HFF-Myc (cell line): ENCODE measurements at places on chromosomes 16 and 17.
A peak's percentile ranks its signal among the peaks of the same experiment; 100 is the strongest.

DNA sequence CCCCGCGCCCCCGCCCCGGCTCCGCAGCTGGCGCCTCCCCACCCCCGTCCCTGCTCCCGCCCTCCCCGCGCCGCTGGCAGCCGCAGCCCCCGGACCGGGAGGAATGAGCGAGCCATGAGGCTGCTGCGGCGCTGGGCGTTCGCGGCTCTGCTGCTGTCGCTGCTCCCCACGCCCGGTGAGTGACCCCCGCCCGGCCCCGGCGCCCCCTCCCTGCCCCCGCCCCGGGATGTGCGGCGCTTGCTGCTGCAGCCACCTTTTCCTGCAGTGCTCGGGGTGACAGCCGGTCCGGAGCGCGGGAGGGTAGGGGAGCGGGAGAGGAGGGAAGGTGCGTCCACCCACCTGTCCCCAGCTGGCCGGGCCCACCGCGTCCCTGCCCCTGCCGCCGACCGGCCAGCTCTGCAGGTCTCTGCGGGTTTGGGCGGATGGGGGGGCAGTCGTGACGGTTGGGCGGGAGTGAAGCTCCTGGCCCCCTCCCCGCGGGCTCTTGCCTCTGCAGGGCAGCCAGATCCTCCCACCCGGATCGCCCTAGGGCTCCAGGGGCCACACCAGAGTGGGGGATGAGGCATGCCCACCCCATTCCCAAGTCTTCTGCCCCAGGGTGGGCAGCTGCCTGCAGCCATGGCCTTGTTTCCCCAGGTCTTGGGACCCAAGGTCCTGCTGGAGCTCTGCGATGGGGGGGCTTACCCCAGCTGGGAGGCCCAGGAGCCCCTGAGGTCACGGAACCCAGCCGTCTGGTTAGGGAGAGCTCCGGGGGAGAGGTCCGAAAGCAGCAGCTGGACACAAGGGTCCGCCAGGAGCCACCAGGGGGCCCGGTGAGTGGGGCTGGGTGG is 513 bp downstream of the ADAM11 start:
- no peak for DNase-seq

- DNase-seq: no peak
Observed at GRCh38 chr17:67753026-67753425, 35.3 kb downstream of the NOL11 start.

- no peak for DNase-seq
Observed at GRCh38 chr17:259341-259976, 78.0 kb upstream of the DOC2B start.

GRCh38 chr17:61202564-61202963 is 197.1 kb upstream of the TBX2 start:
- no peak for DNase-seq

- peak; percentile 43 for DNase-seq
Observed at GRCh38 chr17:34703533-34703932, 124.2 kb downstream of the TMEM132E start.

- no peak for DNase-seq
Observed at GRCh38 chr17:81482673-81483072, 29.9 kb downstream of the ACTG1 start.

DNA sequence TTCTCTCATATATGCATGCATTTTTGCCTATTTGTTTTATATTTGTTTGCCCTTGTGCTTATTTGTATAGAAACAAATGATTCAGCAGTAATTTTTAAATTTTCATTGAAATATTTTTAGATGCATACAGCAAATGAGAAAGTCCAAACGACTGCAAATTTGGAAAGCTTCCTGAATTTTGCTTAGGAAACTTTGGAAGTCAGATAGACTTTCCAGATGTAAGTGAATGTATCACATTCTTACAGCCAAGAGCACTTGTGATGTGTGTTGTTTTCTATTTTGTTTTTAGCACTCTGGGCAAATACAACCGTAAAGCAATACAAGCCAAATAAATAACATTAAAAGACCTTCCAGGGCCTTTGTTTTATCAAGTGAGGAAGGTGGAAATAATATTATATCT is 680.8 kb upstream of the CDH8 start:
- no peak for DNase-seq

- no peak for DNase-seq
Observed at GRCh38 chr16:1082952-1083675, 10.6 kb downstream of the SSTR5 start.

GRCh38 chr17:82566129-82566960 is 46.8 kb downstream of the FOXK2 start:
- DNase-seq: no peak

DNA sequence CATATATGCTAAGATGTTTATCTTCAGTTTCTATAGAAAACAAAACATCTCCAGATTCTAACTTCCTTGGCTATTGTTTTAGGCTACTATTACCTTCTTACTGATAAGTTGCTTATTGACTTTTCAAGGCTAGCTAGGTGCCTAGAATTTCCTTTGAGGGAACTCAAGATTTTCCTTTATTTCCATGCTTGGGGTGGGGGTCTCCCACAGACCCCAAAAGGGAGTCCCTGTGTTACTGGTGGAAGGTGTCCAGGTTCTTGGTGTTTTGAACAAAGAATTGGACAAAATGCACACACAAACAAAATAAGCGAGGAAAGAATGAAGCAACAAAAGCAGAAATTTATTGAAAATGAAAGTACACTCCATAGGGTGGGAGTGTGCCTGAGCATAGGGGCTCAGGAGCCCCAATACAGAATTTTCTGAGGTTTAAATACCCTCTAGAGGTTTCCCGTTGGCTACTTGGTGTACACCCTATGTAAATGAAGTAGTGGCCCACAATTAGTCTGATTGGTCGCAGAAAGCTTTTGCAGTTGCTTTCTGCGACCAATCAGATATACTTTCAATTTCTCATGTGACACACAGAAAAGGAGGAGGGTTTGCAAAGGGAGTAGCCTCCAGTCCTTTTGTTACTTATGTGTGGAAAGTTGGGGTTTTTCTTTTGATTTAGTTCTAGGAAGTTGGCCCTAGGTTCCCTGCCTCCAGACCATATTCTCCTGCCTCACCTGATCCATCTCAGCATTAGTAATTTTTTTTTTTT is 67.5 kb downstream of the MARF1 start:
- no peak for DNase-seq

GRCh38 chr17:45149669-45150664 is 1.7 kb downstream of the HEXIM1 start:
- no peak for DNase-seq

DNA sequence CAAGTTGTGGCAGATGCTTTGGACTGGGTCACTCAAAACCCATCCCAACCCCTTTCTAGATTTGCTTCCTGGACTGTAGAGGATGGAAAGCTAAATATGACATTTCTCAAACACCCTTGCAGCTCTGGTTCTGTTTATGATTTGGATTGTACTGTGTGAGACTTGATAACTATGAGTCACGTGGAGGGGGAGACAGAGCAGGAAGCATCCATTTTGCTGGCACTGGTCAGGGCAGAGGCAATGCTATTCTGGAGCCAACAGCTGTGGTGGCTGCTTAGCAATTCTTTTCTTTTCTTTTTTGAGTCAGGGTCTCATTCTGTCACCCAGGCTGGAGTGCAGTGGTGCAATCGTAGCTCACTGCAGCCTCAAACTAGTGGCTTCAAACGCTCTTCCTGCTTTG is 13.6 kb upstream of the TERF2 start:
- no peak for DNase-seq

DNA sequence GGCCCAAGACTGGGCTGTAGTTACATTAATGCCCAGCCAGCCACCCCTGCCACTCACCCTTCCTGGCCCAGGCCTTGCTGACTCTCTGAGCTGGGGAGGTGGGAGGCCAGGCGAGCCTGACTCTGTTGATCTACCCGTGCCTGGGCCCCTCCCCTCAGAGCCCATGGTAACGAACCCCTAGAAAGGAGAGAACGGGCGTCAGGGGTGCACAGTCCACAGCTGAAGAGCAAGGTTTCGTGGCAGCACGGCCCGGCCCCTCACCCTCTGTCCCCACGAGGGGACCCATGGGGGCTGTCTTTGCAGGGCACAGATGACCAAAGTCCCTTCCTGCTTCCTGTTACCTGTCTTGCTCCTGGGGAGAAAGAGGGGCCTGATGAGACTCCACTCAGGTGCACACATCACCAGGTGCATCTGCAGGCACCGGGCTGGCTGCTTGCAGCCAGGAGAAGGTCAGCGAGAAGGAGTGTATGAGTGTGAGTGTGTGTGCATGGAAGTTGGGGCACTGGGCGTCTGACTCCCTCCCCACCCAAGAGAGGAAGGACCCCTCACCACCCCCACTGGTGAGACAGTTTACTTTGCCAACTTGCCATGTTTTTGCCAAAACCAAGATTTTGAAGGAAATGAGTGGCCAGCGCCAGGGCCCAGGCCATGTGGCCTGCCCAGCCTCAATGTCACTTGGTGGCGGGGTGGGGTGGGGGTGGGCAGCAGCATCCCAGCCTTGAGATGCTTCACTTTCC is 359.1 kb downstream of the SEC14L1 start:
- DNase-seq: no peak

- DNase-seq: no peak
Observed at GRCh38 chr17:278676-279059, 73.9 kb downstream of the RPH3AL start.

GRCh38 chr16:59484833-59485516 is 750.9 kb upstream of the GOT2 start:
- DNase-seq: no peak

- peak; percentile 89 for DNase-seq
Observed at GRCh38 chr17:67421869-67422273, 44.8 kb downstream of the PITPNC1 start.

GRCh38 chr16:57192146-57192545 is 6.0 kb downstream of the RSPRY1 start:
- DNase-seq: no peak

DNA sequence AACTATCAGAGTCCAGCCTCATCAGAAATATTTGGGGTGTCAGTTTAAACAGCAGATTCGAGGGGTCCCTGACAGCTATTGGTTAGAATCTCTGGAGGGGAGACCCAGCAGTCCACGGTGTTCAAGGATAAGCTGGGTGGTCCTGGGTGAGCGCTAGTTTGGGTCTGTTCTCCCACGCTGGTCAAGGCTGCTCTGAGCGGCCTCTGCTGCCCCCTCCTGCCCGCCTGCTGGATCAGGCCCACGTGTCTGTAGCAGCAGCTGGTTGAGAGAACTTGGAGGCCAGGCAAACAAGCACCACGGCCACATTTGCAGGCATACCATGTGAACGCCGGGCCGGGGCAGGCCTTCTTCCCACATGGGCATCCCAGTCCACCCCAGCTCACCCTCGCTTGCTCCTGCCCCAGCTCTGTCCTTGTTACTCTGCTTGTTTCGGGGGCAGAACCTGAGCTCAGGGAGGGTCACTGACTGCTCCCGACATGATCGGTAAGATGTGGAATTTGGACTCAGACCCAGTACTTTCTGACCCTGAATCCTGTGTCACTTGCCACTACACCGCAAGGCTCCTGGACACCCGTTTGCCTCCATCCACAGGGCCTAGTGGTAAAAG is 7.4 kb downstream of the FOXF1 start:
- peak; percentile 49 for DNase-seq

- no peak for DNase-seq
Observed at GRCh38 chr16:81378049-81378448, 63.3 kb downstream of the GAN start.

DNA sequence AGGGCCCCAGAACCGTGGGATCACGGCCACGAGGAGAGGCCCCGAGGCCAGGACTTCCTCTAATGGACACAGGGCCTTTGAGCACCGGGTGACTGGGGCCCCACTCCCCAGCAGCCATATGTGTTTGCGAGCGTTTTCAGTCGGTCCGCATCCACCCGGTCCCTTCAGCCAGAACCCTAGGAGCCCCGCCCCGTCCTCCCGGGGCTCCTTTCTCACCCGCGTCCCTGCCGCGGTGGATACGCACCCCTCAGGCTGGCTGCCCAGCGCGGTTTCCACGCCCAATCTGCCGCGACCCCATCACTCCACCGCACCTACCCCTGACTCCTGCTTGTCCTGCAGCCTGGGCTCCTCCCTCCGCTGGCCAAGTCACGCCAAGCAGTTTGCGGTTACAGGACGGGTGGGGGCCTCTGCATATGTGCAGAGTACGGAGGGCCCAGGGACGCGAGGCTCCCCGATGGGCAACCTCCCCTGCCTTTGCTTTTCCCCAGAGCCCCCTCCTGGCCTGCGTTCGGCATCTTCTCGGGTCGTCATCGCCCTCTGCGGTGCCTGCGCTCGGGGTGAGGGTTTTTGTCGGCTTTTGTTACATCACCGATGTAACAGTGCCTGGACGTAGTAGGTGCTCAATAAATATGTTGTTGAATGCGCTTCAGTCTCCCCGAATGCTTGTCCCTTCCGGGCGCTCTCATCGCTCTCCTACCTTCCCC is 1.0 kb upstream of the TTYH2 start:
- DNase-seq: no peak

DNA sequence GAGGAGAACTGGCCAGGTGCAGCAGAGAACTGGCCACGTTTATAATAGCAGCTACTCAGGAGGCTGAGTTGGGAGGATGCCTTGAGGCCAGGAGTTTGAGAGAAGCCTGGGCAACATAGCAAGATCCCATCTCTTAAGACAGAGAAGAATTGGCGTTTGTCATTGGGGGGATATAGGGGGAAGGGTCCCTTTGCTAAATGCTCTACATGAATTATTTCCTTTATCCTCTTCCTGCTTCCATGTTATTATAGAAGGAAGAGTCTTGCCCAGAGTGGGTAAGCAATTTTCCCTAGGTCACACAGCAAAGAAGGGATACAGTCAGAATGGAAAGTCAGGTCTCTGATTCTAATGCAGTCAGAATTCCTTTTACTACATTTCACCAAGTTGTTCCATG is 68.0 kb downstream of the MYH11 start:
- no peak for DNase-seq

- no peak for DNase-seq
Observed at GRCh38 chr16:22373662-22374310, 633 bp downstream of the CDR2 start.

DNA sequence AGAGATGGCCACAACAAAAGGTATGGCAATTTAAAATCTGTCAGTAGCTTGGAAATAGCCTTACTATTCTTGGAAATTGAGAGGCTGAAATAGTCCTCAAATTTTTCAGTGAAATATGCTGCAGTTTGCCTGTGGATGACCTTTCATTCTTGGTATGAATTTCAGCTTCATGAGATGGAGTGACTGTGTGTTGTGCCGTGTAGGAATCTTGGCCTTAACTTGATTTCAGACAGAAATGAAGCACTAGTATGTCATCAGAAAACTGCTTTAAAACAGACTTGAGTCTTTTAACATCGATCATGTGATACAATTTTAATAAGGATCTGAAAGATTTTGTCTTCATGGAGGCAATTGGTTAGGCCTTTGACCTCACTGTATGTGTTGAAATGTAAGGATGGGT is 247.2 kb downstream of the CNTNAP4 start:
- no peak for DNase-seq

- no peak for DNase-seq
Observed at GRCh38 chr17:1979182-1979985, 45.8 kb downstream of the RTN4RL1 start.
